ENCODE measurements at places on chromosomes 2 and 18.

DNA sequence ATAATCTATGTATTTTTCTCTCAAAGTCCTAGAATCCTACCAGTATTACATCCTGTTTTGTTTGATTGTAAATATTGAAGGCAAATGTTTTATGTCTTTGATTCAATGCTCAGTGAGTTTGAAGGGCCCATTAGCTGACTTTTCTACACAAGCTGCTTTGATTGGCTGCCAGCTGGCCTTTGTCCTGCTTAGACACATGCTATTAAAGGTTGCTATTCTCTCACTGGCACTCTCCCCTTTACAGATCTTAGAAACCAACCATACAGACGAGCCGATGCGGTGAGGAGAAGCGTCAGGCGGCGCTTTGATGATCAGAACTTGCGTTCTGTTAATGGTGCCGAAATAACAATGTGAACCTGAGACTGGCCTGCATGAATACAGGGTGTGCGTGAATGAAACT is 69.7 kb downstream of the PRPF40A start:
- DNase-seq, result no peak

- DNase-seq, result no peak
Measured at GRCh38 chr2:8002765-8003393, 679.0 kb upstream of the ID2 start.

GRCh38 chr2:196372811-196373664 is 201.7 kb upstream of the STK17B start:
- DNase-seq, result no peak

GRCh38 chr18:28078298-28078697 is 98.6 kb downstream of the CDH2 start:
- DNase-seq, result no peak
